NCI-H1105 treated with DMSO at 0.1 percent for 48 hours (cell line): ENCODE measurements at places on chromosomes 12 and 14.

- DNase-seq, result no peak
Observed at GRCh38 chr12:80017261-80017870, 82.0 kb upstream of the OTOGL start.

- DNase-seq, result no peak
Observed at GRCh38 chr14:97109234-97109633, 312.1 kb downstream of the VRK1 start.

DNA sequence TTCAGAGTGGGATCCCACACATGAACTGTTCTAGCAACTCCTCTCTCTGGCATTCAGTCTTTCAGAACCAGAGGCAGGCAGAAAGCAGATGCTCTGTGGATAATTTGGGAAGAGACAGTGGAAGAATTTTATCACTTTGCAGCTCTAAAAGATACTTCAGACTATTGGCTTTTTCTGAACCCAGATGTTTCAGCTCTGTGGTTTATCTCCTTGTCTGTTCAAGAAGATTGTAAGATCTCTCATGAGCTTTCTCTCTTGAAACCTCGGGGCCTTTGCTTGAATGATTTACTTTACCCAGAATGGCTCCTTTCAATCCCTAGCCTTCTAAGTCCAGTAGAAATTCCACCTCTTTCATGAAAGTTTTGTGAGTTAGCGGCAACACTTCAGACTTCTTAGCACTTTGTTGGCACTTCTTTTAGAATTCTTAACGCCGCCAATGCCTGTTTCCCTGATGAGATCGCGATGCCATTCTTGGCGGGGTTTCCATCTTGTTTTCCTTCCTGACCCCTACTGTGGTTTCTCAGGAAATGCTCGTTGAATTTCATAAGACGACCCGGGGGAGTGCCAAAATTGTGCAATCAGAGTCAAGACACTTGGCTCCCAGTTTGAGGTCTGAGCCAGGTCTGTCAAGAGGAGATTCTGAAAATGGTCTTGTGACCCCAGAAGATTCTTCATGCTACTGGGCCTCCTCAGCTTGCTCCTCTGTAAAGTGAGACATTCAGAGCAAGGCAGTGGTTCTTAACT is 107.0 kb upstream of the PRICKLE1 start:
- no peak for DNase-seq

- DNase-seq, result no peak
Observed at GRCh38 chr12:119229205-119229604, 50.5 kb downstream of the HSPB8 start.

GRCh38 chr12:25436206-25437030 is 116.7 kb downstream of the LMNTD1 start:
- peak; percentile 63 for DNase-seq

DNA sequence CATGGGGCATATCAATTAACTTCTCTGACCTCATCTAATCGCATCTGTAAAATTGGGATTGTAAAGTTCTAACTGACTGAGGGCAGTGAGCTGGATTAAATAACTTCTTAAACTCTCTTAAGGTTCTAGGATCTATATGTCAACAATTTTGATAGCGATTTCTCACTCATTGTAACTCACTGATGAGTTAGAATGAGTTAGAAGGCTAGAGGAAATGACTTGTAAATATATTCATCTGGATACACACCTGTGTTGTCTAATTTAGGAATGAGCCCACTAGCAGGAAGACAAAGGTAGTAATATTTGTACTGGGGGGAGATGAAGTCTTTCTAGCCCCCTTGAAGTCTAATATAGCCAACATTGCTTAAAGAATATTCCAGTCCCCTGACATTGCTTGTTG is 46.3 kb upstream of the CERS5 start:
- no peak for DNase-seq

DNA sequence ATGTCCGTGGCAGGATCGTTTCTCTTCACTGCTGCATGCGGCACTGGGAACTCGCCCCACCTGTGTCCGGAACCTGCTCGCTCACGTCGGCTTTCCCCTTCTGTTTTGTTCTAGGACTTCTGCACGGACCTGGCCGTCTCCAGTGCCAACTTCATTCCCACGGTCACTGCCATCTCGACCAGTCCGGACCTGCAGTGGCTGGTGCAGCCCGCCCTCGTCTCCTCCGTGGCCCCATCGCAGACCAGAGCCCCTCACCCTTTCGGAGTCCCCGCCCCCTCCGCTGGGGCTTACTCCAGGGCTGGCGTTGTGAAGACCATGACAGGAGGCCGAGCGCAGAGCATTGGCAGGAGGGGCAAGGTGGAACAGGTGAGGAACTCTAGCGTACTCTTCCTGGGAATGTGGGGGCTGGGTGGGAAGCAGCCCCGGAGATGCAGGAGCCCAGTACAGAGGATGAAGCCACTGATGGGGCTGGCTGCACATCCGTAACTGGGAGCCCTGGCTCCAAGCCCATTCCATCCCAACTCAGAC is 1.2 kb downstream of the FOS start:
- DNase-seq, result no peak

GRCh38 chr12:122128481-122128880 is 45.5 kb downstream of the IL31 start:
- no peak for DNase-seq

DNA sequence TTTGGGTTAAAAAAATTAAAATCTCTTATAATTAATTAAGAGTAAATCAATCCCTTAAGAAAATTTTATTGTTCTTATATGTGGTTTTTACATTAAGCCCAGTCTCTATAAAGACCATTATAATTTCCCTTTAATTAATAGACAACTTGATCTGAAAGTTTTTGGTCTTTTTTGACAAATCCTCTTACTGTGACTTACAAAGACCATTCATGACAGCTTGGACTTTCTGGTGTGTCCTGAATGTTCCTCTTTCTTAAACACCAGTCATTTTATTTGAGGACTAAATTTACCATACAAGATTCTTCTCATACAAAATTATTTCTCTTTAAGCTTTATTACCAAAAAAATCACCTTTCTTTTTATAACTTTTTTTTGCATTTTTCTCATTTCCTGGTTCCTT is 368.3 kb downstream of the ADGRD1 start:
- no peak for DNase-seq

DNA sequence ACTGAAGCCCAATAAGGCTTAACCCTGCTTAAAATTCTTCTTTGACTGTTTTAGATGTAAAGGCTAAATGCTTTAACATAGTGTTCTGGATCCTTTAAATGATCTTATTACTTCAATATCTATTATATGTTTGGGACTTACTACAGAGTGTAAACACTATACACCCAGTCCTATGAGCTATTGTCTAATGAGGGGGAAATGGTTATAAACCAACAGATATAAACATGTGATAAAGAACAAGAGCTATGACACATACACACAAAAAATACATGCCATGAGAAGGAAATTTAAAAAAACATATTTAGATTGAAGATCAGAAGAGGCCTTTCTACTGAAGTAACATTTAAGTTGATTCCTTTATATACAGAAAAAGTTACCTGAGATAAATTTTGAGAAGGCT is 505.1 kb downstream of the FOXG1 start:
- DNase-seq, result no peak

DNA sequence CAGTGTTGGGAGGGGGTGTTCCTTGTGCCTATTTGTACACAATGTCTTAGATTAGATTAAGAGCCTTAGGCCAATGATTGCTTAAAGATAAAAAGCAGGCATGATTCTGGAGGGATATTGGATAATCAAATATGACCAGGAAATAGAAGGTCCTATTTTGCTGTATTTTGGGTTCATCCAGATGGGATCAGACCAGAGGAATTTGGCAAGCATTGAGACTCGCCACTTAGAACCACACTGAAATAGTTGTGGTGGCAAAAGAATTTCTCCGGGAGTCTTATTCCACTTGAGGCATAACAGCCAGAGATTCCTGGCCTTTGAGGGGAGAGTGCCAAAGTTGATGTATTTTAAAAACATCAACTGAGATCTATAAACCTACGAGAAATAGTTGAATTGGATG is 327.2 kb downstream of the RAD51B start:
- DNase-seq, result no peak

- no peak for DNase-seq
Observed at GRCh38 chr12:96501133-96501761, 11.9 kb downstream of the CFAP54 start.

DNA sequence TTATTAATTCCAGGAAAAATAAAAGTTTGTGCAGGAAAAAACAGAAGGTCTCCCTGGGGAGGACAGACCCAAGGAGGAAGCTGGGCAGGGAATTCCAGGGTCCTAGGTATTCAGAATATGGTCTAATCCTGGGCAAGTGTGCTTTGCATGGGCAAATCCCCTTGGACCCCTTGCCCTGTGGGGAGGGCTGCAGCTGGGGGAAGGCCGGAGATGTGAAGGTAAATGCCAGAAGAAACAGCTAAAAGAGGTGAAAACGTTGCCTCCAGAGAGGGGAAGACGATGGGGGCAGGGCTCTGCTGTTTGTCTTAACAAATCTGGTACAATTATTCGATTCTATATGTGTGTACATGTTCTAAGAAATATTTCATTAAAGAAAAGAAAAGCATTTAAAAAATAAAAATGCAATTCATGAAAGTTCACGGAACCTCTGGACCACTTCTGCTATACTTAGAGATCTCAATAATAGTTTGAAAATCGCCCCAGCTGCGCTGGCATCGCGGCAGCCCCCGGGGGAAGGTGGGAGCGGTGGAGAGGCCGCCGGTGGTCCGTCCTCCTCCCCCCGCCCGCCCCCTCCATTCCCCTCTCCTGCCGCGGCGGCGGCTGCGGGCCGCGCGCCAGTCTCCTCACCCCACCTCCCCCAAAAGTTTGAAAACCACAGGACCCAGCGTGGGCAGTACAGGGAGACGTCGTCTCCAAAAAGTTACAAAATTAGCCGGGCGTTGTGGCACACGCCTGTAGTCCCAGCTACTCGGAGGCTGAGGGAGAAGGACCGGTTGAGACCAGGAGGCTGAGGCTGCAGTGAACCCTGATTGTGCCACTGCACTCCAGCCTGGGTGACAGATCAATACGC is 1.5 kb upstream of the PRPF40B start:
- no peak for DNase-seq

DNA sequence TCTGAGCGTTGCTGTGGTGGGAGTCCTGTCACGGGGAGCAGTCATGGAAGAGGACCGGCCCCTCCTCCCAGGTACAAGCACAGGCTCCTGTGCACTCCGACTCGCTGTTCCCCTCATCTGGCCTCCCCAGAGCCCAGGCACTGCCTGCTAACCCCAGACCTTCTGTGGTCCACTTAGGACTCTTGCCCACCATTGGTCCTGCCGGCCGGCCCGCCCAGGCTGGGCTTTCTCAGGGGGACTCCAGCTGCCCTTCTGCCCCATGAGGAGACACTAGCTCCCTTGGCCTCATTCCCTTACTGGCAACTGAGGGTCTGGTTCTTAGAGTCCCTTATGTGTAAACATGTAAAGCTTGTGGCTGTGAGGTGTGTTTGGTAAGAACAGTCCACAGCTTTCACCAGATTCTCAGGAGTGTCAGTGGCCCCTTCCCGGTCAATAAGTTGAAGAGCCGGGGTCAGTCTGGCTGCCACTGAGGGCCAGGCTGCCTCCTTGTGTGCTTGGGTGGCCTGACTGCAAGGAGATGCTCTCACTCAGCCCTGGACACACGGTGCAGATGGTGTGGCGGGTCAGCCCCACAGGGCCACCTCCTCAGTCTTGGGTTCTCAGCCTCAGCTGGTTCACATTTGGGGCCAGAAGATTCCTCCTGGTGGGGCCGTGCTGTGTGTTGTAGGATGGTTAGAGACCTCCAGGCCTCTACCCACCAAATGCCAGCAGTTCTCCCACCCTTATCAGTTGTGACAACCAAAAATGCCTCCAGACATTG is 43.6 kb downstream of the DDX51 start:
- no peak for DNase-seq

DNA sequence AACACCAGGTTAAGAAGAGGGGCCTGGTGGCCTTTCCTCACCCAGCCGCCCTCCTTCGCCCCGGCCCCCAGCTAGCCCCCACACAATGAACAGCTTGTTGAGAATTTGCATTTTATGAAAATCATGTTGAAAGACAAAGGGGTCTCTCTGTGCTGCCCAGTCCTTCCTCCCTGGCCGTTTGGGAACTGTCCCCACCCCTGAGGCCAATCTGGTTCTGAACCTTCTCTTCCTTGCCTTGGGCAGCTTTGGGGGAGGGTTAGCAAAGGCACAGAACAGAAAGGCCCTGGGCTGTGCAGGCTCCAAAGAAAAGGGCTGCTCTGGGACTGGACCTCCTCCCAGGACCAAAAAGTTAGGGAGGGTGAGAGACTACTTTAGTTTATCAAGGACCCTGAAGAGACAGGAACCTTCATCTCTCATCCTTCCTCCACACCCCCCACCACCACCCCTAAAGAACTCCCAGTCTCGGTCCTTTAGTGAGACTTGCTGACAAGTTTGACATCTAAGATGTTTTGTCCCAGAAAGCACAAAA is 1.3 kb downstream of the TAMALIN start:
- no peak for DNase-seq

- DNase-seq, result no peak
Observed at GRCh38 chr12:123984903-123985302, 11.9 kb downstream of the ZNF664 start.

- DNase-seq, result no peak
Observed at GRCh38 chr12:65539023-65539422, 260.5 kb downstream of the MSRB3 start.

DNA sequence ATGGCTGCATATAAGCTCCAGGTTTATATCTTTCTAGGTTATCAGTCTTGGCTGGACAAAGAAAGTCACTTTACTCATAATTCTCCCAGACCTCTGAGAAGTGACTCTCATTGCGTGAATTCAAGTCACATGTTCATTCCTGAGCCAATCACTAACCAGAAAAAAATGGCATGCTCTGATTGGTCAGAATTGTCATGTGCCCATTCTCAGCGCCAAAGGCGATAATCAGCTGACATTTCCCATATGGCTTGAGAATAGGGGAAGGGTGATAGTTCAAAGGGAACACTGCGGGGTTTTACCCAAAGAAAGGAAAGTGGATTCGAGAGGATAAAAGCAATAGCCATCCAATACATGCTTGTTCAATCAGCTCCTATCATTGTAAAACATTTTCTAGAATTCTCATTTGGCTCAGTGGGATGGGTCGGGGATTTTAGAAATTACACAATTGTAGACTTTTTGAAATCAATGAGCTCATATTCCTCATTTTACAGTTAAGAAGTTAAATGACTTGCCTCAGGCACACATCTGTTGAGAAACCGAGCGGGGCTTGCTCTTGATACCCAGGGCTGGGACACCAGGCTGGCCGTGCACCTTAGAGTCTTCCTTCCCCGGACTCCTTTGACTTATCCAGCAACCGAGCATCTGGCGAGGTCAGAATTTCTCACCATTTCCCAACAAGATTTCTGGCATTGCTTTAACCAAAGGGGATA is 454.0 kb upstream of the TBX3 start:
- no peak for DNase-seq

DNA sequence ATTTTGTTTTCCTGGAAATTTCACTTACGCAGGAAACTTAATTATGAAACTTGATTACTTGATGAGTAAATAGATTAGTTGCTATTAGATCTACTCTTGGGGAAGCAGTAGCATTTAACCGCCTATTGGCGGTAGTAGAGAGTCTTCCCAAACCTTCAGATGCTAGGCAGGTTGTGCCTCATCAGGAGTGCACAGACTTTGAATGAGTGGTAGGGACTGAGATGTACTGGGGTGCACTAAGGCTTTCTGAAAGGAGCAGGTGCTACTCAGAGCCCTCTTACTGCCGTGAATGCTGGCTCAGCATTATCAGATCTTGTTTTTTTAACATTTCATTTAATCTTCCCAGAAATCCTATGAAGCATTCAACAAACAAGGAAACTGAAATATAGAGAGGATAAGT is 7.7 kb downstream of the GATC start:
- peak; percentile 18 for DNase-seq
